Activated T-helper 1 cell treated with Interleukin-2 at 50 U/mL for 16 hours (primary cell): ENCODE measurements at places on chromosomes 6 and 20.

GRCh38 chr20:20083807-20084206 is 31.5 kb downstream of the CFAP61 start:
- DNase-seq: no peak

GRCh38 chr6:64683682-64684081 is 1023.3 kb downstream of the EYS start:
- no peak for DNase-seq

DNA sequence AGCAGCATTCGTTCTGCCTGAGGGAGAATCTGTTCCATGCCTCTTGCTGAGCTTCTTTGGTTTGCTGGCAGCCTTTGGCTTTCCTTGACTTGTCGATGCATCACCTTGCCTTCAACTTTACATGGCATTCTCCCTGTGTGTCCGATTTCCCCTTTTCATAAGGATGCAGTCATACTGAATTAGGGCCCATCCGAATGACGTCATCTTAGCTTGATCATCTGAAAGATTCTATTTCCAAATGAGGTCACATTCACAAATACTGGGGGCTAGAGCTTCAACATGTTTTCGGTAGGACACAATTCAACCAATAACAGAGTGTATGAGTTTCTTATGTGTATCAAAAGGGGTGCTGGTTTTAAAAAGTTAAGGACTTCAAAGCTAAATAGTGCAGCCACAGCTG is 27.8 kb upstream of the HECA start:
- DNase-seq: no peak

- DNase-seq: no peak
Measured at GRCh38 chr20:32252189-32252588, 25.3 kb upstream of the KIF3B start.

- DNase-seq: no peak
Measured at GRCh38 chr6:33985313-33985751, 160.6 kb downstream of the GRM4 start.

- DNase-seq: no peak
Measured at GRCh38 chr6:140061110-140062042, 686.9 kb upstream of the CITED2 start.

GRCh38 chr20:2379511-2380229 is 1.0 kb upstream of the TGM6 start:
- DNase-seq: no peak

DNA sequence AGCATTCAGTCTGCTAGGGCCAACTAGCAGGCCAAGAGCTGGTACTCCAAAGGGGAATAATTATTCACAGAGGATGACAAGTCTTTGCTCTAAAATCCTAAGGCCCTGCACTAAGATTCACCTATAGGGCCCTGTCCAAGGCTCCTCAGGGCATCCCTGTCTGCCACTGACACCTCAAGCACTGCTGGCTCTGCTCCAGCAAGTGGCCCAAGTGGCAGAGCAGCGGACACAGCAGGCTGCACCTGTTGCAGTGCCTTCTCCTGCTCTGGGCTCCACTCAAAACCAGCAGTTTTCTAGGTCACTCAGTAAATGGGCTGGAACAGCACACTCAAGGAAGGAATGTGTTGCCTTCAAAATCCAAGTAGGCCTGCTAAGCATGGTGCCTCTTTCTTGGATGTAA is 36.4 kb upstream of the SMOC2 start:
- no peak for DNase-seq

GRCh38 chr6:154899824-154900463 is 95.2 kb upstream of the TIAM2 start:
- no peak for DNase-seq

DNA sequence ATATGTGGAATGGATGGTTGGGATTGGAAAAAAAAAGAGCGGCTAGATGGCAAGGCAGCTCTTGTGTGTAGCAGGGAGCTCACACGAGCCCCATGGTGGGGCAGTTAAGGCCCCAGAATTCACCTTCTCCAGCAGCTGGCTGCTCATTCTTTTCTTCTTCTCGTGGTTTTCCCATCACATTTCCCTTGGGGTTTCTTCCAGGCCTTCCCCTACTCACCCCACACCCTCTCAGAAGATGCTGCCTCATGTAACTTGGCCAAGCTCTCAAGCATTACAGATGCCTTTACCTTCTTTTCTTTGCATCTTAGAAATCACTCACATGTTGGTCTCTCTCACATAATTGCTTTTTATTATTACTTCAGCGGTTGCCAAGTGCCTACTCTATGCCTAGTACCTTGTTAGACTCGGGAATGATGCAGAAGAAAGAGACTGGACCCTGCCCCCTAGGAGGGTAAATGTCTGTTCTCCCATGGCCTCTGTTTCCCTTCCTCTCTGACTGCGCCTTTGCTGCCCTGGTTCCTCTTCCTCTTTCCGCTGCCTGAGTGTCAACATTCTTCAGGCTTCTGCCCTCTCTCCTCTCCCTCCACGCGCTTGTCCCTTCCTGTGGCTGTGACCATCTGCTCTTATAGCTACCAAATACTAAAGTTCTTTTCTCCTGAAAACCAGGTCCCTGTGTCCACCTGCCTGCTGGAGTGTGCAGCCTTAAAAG is 28.6 kb downstream of the PPARD start:
- no peak for DNase-seq

DNA sequence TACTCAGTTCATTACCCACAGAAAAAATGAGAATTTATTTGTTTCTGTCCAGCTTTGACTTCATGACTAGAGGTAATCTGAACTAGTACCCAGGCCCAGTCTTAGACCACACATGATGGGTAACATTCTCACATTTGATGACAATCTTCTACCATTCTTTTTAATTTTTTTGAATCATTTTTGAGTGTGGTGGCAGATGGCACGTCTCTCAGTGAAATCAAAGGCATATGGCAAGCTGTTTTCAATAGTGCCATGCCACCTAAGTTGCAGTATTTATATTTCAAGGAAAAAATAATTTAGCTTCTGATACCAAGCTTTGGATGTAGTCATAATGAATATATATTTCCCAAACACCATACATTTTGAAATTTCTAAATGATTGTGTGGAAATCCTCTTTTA is 88.8 kb upstream of the HS3ST5 start:
- DNase-seq: no peak

DNA sequence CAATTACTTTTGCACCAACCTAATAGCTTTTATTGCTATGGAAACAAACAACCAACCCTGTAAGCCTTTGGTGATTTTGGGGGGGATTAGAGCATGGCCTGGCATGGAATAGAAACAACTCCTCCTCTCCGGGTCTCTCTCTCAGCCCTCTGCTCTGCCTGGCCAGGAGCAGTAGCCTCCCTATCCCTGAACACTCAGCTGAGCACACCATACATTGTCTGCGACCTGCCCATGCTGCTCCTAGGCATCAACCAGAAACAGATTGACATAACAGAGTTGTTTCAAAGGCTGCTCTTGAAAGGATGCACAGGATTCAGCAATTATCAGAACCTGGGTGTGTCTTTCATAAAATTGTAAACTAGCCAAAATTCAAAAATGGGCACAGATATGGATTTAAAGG is 29.8 kb upstream of the SMIM28 start:
- no peak for DNase-seq

GRCh38 chr6:157056275-157056674 is 267.0 kb downstream of the TMEM242 start:
- no peak for DNase-seq

DNA sequence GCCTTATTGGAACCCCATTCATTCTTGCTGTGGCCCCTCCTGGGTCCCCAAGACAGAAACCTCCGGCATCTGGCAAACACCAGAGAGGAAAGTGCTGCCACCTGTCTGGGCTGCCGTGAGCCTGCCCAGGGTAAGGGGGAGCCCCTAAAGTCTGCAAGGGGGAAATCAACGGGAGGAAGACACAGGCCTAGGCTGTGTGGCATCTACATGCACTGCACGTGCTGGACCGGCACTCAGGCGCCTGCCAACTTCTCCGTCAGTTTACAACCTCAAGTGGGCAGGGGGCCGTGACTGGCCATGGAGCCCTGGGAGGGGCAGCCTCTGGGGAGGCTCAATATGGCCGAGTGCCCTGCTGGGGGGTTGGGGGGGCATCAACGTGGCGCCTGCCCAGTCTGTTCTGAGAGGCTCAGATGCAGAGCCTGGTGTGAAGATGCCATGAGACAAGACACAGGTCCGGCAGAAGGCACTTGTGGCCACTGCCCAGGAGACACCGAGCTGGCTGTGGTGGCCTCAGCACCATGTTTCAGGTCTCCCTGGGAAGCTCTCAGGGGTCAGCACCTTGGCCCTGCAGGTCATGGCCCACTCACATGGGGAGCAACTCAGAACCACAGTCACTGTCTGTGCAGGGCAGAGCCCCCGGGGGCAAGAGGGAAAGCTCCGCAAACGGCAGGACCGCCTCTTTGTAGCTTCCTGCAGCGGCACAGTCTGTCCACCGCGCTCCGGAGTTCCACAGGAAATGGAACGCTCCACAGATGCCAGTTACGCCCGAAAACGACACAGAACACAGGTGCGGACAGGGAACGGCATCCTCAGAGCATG is 8.4 kb downstream of the UCKL1 start:
- DNase-seq: no peak

GRCh38 chr6:27148404-27148795 is 99.1 kb upstream of the PRSS16 start:
- no peak for DNase-seq

GRCh38 chr6:166751051-166751595 is 124.1 kb upstream of the RPS6KA2 start:
- DNase-seq: no peak

- no peak for DNase-seq
Measured at GRCh38 chr6:129835691-129836090, 25.4 kb downstream of the TMEM244 start.

- no peak for DNase-seq
Measured at GRCh38 chr6:167683028-167683862, 143.5 kb upstream of the AFDN start.

DNA sequence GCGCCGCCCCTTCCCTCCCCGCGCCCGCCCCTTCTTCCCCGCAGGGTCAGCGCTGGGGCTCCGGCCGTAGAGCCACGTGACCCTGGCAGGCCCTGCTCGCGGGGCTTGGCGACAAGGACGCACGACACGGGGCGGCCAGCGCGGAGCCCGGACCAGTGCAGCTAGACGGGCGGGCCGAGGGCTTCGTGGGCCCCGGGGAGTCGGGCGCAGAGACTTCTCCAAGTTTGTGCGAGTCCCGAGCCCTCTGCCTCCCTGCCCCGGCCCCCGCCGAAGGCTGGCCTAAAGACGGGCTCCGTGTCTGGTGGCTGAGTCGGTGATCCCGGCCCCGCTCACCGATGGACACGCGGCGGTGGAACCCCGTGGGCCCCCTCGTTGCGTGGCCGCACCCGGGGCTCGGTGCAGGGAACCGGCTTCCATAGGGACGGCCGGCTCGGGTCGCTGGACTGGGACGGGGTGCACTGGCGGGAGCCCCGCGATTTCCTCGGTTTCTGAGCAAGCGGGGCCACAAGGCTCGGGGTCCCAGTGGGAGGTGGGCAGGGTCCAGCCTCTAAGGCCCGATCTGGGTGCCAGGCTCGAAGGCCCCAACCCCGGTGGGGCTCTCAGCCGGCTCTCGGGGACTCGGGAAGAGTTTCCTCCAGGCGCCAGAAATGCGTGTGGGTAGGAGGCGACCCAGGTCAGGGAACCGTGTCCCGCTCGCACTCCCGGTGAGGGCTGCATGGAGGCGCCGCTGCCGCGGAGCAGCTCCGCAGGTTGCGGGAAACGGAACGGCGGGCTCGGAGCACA is 452 bp upstream of the GATA5 start:
- DNase-seq: no peak

- no peak for DNase-seq
Measured at GRCh38 chr6:144033816-144034735, 26.0 kb upstream of the PLAGL1 start.

DNA sequence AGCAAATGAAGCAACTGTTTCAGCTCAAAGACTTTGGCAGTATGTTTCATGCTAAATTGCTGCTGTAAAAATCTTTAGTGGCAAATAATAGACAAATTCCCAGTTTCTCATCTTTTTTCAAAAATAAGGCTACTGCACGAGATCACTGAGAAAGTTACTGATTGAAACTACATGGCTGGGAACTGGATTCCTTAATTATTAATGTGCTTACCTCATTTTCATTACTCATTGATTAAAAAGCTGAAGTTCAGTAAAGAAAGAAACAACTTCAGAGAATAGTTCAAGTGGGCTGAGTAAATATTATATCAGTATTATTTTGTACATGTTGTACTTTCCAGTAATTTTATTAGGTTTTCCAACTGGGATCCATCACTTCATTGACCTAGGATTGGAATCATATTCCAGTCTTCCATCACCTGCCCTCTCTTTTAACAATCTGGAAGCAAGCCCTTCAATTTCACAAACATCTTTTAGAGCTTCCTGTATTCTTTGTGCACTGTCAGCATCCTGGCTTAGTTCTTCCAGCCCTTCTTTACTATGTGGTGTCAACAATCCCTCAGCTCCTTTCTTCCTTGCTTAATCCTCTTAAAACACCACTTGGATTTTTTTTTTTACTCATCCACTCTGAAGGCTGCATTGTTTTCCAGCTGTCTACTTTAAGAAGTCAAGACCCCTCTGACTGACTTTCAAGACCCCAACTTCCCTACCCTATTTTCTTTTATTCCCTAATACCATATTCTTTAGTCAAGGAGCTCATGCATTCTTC is 4.3 kb downstream of the MEI4 start:
- DNase-seq: no peak

GRCh38 chr20:35866418-35867202 is 87.7 kb downstream of the SCAND1 start:
- DNase-seq: no peak

DNA sequence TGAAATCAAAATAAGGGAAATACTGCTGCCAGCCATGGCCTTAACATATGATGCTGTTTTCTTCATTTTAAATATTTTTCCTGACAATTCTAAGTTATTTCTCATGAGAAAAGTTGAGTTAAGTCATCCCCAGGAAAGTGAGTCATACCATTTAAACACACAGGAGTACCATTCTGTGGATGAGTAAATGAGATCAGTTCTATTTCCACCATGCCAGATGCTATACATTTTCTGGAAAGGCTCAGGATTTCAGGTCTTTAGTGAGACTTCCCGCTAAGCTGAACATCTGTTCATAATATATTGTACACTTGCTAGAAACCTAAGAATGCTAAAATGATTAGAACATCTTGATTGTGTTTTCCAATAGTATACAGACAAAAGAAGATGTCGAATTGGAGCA is 256.2 kb upstream of the MANEA start:
- DNase-seq: no peak

GRCh38 chr6:108870357-108870756 is 22.1 kb downstream of the ARMC2 start:
- DNase-seq: no peak

- no peak for DNase-seq
Measured at GRCh38 chr20:57605878-57606277, 14.3 kb downstream of the ZBP1 start.

DNA sequence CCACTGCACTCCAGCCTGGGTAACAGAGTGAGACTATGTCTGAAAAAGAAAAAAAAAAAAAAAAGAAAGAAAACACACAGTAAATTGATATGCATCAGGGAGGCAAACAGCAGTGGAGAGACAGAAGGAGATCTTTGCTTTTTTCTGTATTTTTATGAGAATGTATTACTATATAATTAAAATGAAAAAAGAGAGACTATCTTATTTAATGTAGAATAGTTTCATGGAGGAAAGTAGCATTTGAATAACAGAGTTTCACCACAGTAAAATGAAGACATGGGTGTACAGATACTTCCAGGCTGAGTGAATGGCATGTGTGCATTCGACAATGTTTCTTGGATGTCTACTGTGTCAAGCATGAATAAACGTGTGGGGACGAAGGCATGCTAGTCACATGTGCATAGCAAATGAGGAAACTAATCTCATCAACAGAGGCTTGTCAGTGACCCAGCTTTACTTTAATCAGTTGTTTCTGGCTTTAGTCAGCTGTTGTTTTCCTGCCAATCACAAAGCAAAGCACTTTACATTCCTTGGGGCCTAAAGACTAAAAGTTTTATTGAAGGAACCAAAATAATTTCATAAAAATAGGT is 55.5 kb upstream of the ARMH2 start:
- no peak for DNase-seq

- peak; percentile 48 for DNase-seq
Measured at GRCh38 chr6:116370760-116371119, at the start of gene DSE. TSS of gene DSE (plus strand) at chr6:116370947. CDS start at chr6:116399251, 28,304 bp downstream.
